ENCODE measurements at places on chromosomes 3 and 15. TPM values are rescaled to one million over a fixed set of nuclear protein-coding genes. Genes with fewer than 3 reads are reported as not detected.

- peaks cover 38% of the 10 kb centered on the region for H3K36me3 ChIP-seq
- H3K4me3 ChIP-seq = no peak overlapping the region
- H3K4me1 ChIP-seq = no peaks in the 10 kb centered on the region
- H3K27me3 ChIP-seq = no peaks in the 10 kb centered on the region
- no peak overlapping the region for H3K27ac ChIP-seq
These were observed 33.3 kb downstream of the GLB1 start for GRCh38 chr3:33063651-33064051.

DNA sequence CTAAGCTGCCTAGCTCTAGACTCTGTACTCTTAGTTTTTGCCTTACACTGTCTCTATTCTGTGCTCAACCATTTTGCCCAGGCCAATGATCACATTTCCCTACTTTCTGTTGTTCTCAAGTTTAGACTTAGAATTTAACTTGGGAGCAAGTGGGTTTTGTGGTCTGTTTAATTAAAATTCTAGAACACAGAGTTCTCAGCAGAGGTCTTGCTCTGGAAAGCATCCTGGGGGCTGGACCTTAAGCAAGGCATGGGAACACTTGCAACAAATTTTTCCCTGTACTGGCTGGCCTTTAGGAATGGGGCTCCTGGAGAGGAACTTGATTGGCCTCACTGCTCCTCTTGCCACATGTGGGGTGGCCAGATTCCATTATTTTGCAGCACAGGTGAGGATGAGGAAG, 236.3 kb upstream of the LRTM1 start:
- peaks cover 11% of the 10 kb centered on the region for H3K4me1 ChIP-seq
- H3K27me3 ChIP-seq = no peaks in the 10 kb centered on the region
- H3K4me3 ChIP-seq = no peak overlapping the region
- no peak for DNase-seq
- no peak overlapping the region for H3K27ac ChIP-seq

The ITIH3 gene
- 0.84 TPM for total RNA-seq

GRCh38 chr3:94472511-94472910, 409.6 kb downstream of the NSUN3 start:
- H3K27ac ChIP-seq = no peak overlapping the region
- no peaks in the 10 kb centered on the region for H3K36me3 ChIP-seq
- H3K4me1 ChIP-seq = no peaks in the 10 kb centered on the region
- DNase-seq = no peak
- H3K27me3 ChIP-seq = no peaks in the 10 kb centered on the region

All from muscle of leg (tissue), 16 donors.